Amygdala (tissue), 56 donors: ENCODE measurements at places on chromosomes 1 and 21.

- no peak for DNase-seq
These were observed 16.3 kb downstream of the BATF3 start for GRCh38 chr1:212683357-212683722.

DNA sequence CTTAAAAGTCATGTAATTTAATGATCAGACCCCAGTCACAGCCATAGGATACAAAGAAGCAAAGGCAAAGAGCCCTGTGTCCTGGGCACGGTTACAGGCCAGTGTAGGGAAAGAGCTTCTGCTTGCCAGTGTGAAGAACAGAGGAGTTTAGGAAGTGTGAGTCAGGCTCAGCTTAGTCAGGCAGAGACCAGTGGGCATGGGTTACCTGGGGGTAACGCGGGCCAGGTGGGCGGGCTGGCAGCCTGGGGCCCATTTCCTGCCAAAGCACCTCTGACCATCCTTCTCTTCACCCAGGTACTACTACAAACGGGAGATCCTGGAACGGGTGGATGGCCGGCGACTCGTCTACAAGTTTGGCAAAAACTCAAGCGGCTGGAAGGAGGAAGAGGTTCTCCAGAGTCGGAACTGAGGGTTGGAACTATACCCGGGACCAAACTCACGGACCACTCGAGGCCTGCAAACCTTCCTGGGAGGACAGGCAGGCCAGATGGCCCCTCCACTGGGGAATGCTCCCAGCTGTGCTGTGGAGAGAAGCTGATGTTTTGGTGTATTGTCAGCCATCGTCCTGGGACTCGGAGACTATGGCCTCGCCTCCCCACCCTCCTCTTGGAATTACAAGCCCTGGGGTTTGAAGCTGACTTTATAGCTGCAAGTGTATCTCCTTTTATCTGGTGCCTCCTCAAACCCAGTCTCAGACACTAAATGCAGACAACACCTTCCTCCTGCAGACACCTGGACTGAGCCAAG lies 4.7 kb downstream of the ELF3 start:
- no peak for DNase-seq

DNA sequence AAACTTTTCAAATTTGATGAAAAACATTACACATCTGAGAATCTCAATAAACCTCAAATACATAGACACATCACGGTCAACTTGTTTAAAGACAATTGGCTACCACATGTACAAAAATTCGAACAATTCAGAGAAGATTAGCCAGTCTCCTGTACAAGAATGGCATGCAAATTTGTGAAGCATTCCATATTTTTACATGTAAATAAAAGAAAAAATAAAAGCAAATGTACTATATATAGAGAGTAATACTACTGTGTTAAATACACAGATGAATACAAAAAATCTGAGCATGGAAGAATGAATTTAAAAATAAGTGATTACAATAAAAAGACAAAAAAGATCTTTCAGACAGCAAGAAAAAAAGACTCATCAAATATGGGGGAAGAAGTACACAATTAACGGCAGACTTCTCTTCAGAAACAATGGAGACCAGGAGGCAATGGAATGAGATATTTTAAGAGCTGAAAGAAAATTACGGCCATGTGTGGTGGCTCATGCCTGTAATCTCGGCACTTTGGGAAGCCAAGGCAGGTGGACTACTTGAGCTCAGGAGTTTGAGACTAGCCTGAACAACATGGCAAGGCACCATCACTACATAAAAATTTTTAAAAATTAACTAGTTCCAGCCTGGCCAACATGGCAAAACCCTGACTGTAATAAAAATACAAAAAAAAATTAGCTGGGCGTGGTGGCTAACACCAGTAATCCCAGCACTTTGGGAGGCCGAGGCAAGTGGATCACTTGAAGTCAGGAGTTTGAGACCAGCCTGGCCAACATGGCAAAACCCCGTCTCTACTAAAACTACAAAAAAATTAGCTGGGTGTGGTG lies 23.2 kb downstream of the HAX1 start:
- no peak for DNase-seq

DNA sequence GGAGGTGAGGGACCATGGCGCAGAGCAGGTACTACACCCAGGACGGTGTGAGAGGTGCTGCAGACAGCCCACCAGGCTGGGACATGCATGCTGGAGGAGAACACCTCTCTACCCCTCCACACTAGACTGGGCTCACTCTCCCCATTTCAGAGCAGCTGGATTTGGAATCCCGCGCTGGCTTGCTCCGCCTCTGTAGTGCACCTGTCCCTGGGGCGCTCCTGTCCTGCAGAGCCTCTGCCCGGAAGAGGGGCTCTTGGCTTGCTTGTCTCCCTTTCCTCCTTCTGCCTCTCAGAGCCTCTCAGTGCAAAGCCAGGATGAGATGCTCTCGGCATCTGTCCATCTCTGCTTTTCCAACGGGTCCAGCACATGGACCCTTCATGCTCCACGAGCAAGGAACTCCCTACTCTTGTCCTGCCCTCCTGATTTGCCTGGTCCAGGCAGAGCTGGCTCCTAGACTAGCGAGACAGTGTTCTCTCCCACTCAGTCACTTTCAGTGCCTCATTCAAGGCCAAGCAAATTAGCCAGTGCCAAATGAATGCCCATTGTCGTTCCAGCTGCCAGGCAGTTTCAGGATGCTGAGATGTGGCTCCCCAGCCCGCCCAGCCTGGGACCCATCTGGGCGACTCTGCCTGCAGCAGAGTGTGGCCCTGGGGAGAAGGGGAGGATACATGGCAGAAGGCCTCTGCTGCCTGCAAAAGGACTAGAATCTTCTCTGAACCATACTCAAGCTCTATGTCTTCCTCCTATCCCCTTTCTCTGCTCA lies 33.7 kb downstream of the CDCA8 start:
- peak; percentile 59 for DNase-seq

DNA sequence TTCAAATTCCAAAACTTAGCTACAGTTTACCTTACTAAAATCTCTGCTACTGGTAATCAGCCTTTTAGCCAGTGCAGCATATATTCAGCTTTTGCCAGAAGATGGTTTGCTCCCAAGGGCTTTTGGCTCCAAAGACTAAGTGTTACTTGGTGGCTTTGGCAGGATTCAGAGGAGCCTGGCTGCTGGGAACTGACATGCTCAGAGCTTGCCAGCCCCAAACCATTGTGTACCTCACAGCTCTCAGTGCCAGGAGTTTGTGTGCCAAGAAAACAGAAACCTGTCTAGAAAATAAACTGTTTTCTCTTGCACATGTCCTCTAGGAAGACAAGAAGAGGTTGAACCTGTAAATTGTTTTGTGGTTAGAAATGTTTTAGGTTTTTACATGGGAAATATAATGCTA lies 315.9 kb downstream of the ST6GALNAC3 start:
- peak; percentile 24 for DNase-seq

DNA sequence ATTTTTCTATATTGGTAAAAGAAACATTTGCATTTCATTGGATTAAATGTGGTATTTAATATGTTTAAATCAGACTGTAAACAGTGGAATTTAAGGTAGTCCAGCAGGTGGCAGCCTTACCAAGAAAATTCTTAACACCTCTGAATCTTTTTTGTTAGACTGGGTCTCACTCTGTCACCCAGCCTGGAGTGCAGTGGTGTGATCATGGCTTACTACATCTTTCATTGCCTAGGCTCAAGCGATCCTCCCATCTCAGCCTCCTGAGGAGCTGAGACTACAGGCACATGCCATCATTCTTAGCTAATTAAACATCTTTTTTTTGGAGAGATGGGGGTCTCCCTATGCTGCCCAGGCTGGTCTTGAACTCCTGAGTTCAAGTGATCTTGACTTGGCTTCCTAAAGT lies 98.8 kb downstream of the RABGAP1L start:
- no peak for DNase-seq

GRCh38 chr1:173478094-173478674 lies 1.0 kb downstream of the PRDX6 start:
- peak; percentile 16 for DNase-seq

- no peak for DNase-seq
These were observed 46.8 kb upstream of the PSEN2 start for GRCh38 chr1:226823643-226824042.

DNA sequence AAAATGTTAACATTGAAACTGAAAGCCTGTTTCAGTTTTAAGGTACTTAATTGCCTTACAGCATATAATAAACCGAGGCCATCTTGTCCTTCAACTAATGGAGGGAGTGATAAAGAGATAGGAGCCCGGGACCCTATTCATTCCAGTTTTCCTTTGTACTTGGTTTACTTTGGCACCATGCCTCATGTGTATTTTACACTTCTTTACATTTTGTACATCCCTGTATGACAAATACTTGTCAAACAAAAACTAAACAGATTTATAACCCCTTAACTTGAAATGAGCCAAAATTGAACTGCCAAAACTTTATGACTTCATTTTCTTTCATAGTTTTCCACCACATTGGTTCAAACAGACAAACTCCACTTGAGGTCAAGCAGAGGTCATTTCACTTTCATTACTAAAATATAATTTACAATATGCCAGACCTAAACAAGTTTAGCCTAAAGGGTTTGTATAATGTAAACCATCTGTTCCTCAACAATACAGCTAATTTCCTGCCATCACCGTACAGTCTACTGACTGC lies 30.9 kb upstream of the UBE2U start:
- DNase-seq = no peak

GRCh38 chr1:22728751-22729399 lies 18.2 kb downstream of the EPHB2 start:
- no peak for DNase-seq

DNA sequence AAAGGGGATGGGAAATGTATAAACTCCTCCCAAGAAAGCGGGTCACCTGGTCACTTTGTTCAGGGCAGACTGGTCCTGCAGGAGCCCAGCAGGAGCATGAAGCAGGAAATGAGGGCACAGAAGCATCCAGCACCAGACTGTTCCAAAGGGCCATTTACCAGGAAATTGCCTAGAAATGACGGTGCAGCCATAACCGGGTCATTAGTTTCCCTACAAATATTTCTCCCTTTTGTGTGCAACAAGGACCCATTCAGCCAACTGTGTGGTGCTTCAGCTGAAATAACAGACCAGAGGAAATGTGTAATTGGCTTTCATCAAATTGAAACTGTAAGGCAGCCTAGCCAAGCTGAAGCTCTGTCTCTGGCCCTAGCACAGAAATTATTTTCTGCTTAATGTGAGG lies 7.6 kb upstream of the CTTNBP2NL start:
- DNase-seq = no peak

DNA sequence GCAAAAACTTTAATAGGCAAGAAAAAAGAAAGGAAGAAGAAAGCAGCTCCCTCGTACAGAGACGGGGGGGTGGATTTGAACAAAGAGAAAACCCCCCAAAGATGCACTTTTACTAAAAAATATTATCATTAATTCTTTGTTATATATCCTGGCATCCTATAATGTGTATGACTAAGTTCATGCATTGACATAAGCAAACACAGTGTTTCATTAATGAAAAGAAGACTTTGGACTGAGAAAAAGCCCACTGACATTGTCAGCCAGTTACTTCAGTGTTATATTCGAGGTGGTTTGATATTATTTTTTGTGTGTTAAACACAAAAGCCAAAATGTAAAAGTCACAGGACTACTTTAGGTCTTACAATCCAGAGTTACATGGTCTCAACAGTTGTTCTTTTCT lies 110.1 kb upstream of the DPYD start:
- no peak for DNase-seq

- no peak for DNase-seq
These were observed 183.4 kb upstream of the SNX7 start for GRCh38 chr1:98478121-98478520.

DNA sequence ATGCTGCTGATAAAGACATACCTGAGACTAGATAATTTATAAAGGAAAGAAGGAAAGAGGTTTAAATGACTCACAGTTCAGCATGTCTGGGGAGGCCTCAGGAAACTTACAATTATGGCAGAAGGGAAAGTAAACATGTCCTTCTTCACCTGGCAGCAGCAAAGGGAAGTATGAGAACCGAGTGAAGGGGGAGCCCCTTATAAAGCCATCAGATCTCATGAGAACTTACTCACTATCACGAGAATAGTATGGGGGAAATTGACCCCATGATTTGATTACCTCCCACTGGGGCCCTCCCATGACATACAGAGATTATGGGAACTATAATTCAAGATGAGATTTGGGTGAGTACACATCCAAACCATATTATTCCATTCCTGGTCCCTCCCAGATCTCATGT lies 154.4 kb downstream of the FASLG start:
- DNase-seq = no peak

DNA sequence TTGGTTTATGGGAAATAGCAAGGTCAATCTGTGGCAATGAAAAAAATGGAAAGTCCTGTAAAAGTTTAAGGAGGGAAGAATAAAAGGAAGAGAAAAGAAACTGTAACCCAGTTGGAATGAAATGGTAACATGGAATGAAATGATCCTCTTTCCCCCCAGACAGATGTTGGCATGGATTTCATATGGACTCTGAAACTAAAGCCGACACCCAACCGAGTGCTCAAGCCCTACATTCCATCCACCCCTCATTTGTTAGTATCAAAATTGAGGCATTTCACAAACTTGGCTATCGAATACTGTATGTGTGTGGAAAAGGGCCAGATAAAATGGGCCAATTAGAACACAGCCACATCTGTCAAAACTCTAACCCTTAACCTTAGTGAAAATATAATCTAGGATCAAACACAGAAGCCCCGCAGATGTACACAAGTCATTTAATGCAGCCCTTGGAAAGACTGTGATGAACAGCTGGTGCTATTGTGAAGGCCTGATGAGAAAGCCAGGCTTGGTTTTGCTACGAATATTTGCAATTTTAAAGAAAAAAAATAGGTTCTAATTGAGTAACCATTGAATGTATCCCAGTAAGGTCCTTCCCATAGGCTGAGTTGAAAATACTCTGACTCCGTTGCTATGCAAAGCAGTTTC lies 72.6 kb upstream of the RGL1 start:
- no peak for DNase-seq

- no peak for DNase-seq
These were observed 71.3 kb upstream of the PRDX6 start for GRCh38 chr1:173405834-173406233.

DNA sequence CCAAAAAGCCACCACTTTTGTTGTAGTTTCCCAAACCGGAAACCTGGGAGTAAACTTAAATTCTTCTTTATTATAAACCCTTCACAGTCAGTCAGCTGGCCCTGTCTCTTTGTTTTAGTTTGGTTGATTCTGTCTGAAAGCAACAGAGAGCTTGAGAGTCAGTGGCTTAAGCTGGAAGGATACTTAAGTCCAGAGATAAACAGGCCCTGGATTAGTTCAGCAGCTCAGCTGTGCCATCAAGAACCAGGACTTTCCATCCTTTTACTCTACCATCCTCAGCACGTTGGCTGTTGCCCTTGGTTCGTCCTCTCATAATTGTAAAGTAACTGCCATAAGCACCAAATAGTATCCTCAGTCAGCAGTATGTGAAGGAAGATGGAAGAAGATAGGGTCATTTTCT lies 4.5 kb downstream of the DESI2 start:
- no peak for DNase-seq
